ENCODE measurements at places on chromosomes 4 and X. TPM values are rescaled to one million over a fixed set of nuclear protein-coding genes. Genes with fewer than 3 reads are reported as not detected.

CYSLTR1 gene
- total RNA-seq = 0.24 TPM

- no peak overlapping the region for H3K4me3 ChIP-seq
- H3K36me3 ChIP-seq = no peaks in the 10 kb centered on the region
- DNase-seq = no peak
- H3K27me3 ChIP-seq = no peaks in the 10 kb centered on the region
These were observed 341.8 kb downstream of the RAPGEF2 start for GRCh38 chr4:159444678-159445077.

DNA sequence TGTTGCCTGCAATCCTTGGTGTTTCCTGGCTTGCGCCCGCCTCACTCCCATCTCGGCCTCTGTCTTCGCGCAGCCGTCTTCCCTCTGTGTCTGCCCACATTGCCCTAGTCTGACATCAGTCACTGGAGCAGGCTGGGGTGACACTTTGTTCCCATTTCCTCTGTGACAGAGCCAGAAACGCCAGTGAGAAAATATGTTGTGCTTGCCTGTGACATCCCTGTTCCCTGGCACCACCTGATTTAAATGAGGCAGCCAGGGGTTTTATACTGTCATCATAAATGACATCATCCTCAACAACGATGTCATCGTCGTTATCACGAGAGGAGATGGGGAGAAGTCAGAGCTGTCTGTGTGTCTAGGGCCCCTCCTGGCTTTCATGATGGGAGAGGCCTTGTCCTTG is 29.1 kb downstream of the ZNF185 start:
- no peaks in the 10 kb centered on the region for H3K27me3 ChIP-seq
- no peaks in the 10 kb centered on the region for H3K36me3 ChIP-seq
- no peak overlapping the region for H3K4me3 ChIP-seq
- no peak for DNase-seq

DNA sequence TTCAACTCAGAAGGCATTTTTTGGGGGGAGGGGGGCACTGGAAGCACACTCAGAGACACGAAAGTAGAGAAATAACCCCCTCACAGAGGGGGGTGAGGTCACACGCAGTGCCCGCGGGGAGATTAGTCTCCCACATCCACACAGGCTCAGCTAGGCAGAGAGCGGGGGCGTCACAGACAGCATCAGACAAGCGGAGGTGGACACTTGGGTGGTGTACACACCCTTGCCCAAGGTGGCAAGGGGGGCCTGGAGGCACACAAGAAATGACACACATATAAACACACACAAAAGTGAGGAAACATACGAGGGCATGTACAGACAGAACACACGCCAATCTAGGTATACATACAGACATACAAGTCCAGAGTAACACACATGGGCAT is 637 bp upstream of the SYN1 start:
- no peak for DNase-seq
- H3K4me1 ChIP-seq = no peaks in the 10 kb centered on the region
- no peaks in the 10 kb centered on the region for H3K36me3 ChIP-seq
- no peak overlapping the region for H3K4me3 ChIP-seq

- DNase-seq = no peak
- no peak overlapping the region for H3K27ac ChIP-seq
- no peak overlapping the region for H3K4me3 ChIP-seq
- H3K27me3 ChIP-seq = no peaks in the 10 kb centered on the region
- H3K4me1 ChIP-seq = no peaks in the 10 kb centered on the region
These were observed 45.8 kb downstream of the BCORL1 start for GRCh38 chrX:130028196-130028595.

GRCh38 chrX:53412446-53412845 is 10.0 kb downstream of the SMC1A start:
- H3K27me3 ChIP-seq = no peaks in the 10 kb centered on the region
- no peak overlapping the region for H3K4me3 ChIP-seq
- DNase-seq = no peak

GRCh38 chrX:151780621-151781020 is 46.1 kb downstream of the CNGA2 start:
- no peak for DNase-seq
- H3K4me3 ChIP-seq = no peak overlapping the region
- H3K27ac ChIP-seq = no peak overlapping the region
- H3K4me1 ChIP-seq = no peaks in the 10 kb centered on the region
- no peaks in the 10 kb centered on the region for H3K36me3 ChIP-seq

SULT1E1 gene
- total RNA-seq = not detected

CT45A3 gene
- total RNA-seq = not detected

DNA sequence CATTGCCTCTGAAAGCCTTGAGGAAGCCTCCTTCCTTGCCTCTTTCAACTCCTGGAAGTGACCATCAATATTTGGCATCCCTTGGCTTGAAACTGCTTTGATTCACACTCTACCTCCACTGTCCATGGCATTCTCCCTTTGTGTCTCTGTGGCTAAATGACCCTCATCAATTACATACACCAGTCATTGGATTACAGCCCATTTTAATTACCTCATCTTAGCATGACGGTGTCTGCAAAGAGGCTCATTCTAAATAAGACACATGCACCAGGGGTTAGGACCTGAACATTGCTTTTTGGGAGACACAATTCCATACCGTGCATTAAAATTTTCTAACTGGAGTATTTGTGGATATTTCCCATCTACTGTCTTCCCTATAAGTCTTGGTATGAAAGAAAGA is 60.7 kb upstream of the FAM9A start:
- H3K27me3 ChIP-seq = no peaks in the 10 kb centered on the region
- no peak overlapping the region for H3K27ac ChIP-seq
- DNase-seq = no peak
- H3K4me1 ChIP-seq = no peaks in the 10 kb centered on the region
- H3K36me3 ChIP-seq = no peaks in the 10 kb centered on the region

DNA sequence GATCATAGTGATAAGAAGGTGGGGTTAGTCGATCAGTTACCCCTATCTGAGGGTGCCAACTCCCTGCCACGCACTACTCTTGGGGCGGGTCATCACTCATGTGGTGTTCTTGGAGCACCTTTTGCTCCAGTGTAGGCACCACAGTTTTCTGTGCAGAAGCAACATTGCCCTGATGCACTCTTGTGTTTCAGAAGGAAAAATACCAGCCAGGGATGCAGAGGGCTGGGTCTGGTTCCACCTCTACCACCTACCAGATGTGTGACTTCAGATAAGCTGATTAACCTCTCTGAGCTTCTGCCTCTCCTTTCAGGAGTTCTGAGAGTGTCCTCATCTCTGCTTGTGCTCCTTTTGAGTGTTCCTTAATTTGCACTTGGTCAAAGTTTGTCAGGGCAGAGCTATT is 29.9 kb upstream of the PROM1 start:
- H3K27me3 ChIP-seq = no peaks in the 10 kb centered on the region
- H3K4me1 ChIP-seq = peaks cover 51% of the 10 kb centered on the region
- H3K4me3 ChIP-seq = no peak overlapping the region

DNA sequence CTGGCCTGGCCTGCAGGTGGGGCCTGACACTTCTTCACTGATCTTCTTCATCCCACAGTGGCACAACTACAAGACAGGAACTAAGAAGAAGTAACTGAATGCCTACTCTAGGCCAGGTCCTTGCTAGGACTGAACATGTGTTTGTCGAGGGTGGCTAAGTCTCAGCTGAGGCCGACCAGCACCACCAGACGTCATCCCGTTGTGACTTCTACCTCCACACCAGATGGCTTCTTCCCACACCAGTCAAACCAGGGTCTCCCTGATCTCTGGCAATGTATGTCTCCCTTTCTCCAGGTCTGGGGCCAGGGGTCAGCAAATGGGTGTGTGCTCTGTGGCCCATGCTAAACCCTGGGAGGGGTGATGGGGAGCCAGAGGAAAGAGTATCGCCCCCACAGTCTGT is 40.2 kb downstream of the PJA1 start:
- no peak overlapping the region for H3K4me3 ChIP-seq
- no peak for DNase-seq
- H3K4me1 ChIP-seq = no peaks in the 10 kb centered on the region
- no peak overlapping the region for H3K27ac ChIP-seq
- no peaks in the 10 kb centered on the region for H3K27me3 ChIP-seq
- no peaks in the 10 kb centered on the region for H3K36me3 ChIP-seq

HSFX3 gene
- total RNA-seq = not detected

DNA sequence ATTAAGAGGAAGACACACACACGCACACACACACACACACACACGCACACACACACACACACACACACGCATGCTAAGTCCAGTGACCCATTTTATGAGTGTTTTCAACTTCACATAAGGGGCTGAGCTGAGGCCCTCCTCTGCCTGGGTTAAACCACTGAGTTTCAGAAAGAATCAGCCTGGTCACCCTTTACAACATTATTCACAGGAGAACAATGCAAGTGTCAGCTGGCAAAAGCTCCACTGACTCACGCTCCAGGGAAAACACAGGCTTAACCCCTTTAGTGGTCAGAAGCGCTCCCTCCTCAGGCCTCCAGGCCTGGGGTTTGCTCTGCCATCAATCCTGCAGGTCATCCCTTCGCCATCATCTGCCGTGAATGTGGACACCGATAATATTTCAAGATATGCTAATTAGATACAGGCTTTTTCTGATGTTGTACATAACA is 46.9 kb downstream of the ACOX3 start:
- H3K4me1 ChIP-seq = peaks cover 48% of the 10 kb centered on the region
- no peaks in the 10 kb centered on the region for H3K36me3 ChIP-seq
- no peak overlapping the region for H3K4me3 ChIP-seq

NKX6-1 gene
- total RNA-seq = not detected

DNA sequence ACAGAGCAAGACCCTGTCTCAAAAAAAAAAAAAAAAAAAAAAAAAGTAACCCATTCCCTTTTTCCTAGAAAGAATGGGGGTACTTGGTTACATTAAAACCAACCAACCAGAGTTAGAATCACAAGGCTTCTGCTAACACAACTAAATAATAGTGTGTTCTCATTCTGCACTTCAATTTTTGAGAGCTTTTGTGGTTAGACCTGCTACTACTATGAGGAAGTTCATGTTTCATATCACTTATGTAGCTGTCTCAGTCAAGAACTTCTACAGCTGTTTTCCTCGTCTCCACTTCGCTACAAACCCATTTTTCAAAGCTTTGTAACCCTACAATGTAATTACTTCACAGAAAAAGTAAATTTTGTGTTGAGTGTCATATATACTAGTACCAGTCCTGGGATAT is 58.3 kb downstream of the PDHA2 start:
- no peaks in the 10 kb centered on the region for H3K36me3 ChIP-seq
- H3K27me3 ChIP-seq = no peaks in the 10 kb centered on the region
- no peak overlapping the region for H3K27ac ChIP-seq
- H3K4me3 ChIP-seq = no peak overlapping the region
- no peak for DNase-seq

- no peaks in the 10 kb centered on the region for H3K36me3 ChIP-seq
- no peak overlapping the region for H3K4me3 ChIP-seq
- H3K4me1 ChIP-seq = no peaks in the 10 kb centered on the region
- no peaks in the 10 kb centered on the region for H3K27me3 ChIP-seq
- DNase-seq = no peak
These were observed 97.7 kb downstream of the MANBA start for GRCh38 chr4:102663073-102663472.

GRCh38 chrX:41556958-41557357 is 109.8 kb downstream of the NYX start:
- H3K27me3 ChIP-seq = no peaks in the 10 kb centered on the region
- H3K27ac ChIP-seq = no peak overlapping the region
- no peak overlapping the region for H3K4me3 ChIP-seq
- no peaks in the 10 kb centered on the region for H3K36me3 ChIP-seq

DNA sequence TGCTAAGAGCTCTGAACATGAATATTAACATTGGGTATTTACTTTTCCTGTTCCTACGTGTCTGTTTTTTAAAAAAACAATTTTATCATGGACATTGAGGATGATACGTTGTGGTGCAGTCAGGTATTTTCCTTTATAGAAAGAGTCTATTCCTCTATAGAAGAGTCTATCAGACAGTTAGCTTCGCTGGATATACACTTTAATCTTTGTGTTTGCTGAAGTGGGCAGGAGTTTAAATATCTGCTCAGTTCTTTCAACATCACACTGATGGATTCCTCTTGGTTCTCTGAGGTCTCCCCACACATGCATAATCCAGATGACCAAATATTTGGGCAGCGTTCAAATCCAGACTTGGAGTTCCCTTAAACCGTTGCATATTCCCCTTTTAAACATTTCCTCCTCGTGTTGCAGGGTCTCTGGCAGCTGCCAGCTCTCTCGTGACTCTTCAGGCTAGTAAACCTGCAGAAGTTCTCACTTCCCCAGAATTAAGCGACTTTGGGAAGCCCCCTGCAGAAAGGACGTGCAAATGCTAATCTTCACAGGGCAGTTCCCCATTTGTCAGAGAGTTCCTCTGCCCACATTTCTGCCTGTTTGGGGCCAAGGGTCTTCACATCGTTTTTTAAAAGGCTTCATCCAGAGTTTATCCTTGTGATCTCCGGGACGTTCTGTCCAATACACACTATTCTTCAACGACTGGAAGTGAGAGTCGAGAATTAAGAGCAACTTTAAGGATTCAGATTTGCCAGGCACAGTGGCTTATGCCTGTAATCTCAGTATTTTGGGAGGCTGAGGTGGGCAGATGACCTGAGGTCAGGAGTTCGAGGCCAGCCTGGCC is 20.5 kb upstream of the DHRSX start:
- no peaks in the 10 kb centered on the region for H3K4me1 ChIP-seq
- no peak overlapping the region for H3K4me3 ChIP-seq
- H3K36me3 ChIP-seq = no peaks in the 10 kb centered on the region
- DNase-seq = peak; percentile 26
- no peak overlapping the region for H3K27ac ChIP-seq

DNA sequence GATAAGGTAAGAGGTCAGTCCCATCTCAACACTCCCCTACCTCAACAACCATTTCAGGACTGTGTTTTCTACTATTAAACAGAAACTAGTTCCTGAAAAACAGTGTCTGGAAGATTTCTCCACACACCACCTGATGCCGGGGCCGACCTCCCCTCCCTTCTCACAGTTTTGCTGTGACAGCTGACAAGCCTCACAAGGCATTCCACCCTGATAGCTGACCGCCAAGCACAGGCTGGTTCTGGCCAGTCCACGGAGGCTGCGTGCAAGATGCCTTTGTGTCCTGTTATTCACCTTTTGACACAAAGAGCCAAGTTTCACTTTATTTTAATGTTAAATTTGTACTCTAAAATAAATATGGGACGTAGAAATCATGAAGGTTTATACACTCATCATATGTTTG is 758.6 kb downstream of the PDHA2 start:
- H3K4me1 ChIP-seq = no peaks in the 10 kb centered on the region
- no peaks in the 10 kb centered on the region for H3K27me3 ChIP-seq
- H3K36me3 ChIP-seq = no peaks in the 10 kb centered on the region
- no peak overlapping the region for H3K27ac ChIP-seq
- DNase-seq = no peak
- H3K4me3 ChIP-seq = no peak overlapping the region

GRCh38 chr4:19256823-19257222 is 994.9 kb upstream of the SLIT2 start:
- H3K4me3 ChIP-seq = no peak overlapping the region
- H3K27ac ChIP-seq = no peak overlapping the region
- H3K27me3 ChIP-seq = no peaks in the 10 kb centered on the region
- no peaks in the 10 kb centered on the region for H3K36me3 ChIP-seq
- H3K4me1 ChIP-seq = no peaks in the 10 kb centered on the region

GRCh38 chrX:23667239-23668177 is at the start of gene PRDX4:
Gene PRDX4 (plus strand): TSS chrX:23667493. CDS start chrX:23667571, 78 bp downstream.
- H3K27ac ChIP-seq = peak within 1 kb of the TSS; percentile 87
- peak within 1 kb of the TSS; percentile 72 for H3K4me3 ChIP-seq
- H3K27me3 ChIP-seq = no peaks in the 10 kb centered on the region

GRCh38 chrX:15499976-15500375 is 631 bp upstream of the BMX start:
- H3K27me3 ChIP-seq = no peaks in the 10 kb centered on the region
- no peaks in the 10 kb centered on the region for H3K4me1 ChIP-seq
- H3K27ac ChIP-seq = no peak overlapping the region

GRCh38 chr4:158964114-158964727 is 138.7 kb upstream of the RAPGEF2 start:
- no peak overlapping the region for H3K27ac ChIP-seq
- no peaks in the 10 kb centered on the region for H3K36me3 ChIP-seq
- H3K4me3 ChIP-seq = no peak overlapping the region
- H3K4me1 ChIP-seq = no peaks in the 10 kb centered on the region
- DNase-seq = no peak
